Hematopoietic multipotent progenitor cell (in vitro differentiated cells): ENCODE measurements at places on chromosomes 5 and 9. TPM values are rescaled to one million over a fixed set of nuclear protein-coding genes. Genes with fewer than 3 reads are reported as not detected.

AQP3 gene
- 1.6 TPM for total RNA-seq

PCDHGB7 gene
- 2.2 TPM for total RNA-seq

- no peak for DNase-seq
Measured at GRCh38 chr5:38370358-38371100, 112.2 kb downstream of the EGFLAM start.

FLT4 gene
- 0.27 TPM for total RNA-seq

PFN3 gene
- not detected for total RNA-seq

DNA sequence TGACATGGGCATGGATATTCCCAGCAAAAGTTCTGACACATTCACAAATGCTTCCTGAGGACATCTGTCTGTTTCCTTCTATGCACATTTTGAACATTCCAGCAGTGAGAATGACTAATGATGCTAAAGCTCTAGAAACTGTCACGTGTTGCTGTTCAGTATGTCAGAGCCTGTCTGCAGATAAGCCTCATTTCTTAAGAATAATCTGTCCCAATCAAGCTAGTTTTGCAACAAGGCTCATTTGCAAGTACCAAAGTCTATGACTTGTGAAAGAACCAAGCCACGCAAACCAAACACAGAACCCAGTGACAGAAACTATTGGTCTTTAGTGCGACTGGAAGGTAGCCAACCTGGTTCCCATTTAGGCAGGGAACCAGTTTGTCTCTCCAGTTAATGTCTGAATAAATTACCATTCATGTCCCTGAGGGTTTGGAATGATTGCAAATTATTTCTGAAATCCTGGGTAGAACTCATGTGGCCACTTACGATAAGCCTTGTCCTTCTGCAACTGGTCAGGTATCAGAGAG is 178.5 kb downstream of the C9orf152 start:
- no peak for DNase-seq

FBP2 gene
- total RNA-seq: not detected

MSMP gene
- total RNA-seq: 2.4 TPM

GRCh38 chr5:62011089-62011664 is 294.8 kb upstream of the KIF2A start:
- DNase-seq: no peak

FST gene
- total RNA-seq: 0.27 TPM

FBXL17 gene
- 9.4 TPM for total RNA-seq

DNA sequence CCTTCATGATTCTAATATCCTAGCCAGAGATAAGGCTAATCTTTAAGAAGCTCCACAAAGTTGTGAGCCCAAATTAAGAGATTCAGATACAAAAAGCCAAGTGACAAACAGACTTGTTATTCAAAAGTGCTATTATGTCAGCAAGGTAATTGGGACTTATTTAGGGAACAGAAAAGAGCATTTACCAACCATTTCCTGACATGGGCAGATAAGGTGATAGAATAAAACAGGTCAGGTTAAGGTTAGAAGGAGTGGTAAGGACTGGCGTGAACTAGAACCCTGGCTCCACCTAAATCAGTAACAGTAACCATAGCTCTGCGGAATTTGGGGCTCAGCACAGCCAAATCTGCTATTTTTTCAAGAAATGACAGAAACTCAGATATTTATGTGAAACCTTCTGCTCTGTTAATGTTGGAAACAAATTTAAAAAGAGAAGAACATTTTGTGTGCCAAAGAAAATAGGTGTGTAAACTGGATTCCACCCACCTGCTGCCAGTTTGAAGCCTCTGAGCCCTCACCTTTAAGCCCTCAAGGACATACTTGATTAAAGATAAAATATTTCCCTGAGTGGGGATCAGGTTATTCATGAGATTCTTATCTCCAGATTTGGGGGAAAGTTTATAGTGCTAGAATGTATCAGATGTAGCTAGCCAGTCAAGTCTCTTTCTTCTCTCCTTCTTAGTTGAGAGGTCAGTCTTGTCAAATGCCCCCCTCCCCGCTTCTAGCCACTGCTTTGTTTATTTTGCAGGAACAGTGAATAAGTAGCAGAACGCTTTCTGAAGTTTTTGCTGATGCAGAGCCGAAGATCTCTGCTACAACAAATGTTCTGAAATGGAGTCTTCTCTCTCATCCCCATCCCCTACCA is 10.2 kb upstream of the ERMP1 start:
- DNase-seq: no peak

RORB gene
- under 0.01 TPM for total RNA-seq

- DNase-seq: no peak
Measured at GRCh38 chr5:131672776-131673175, 37.7 kb upstream of the RAPGEF6 start.

- DNase-seq: no peak
Measured at GRCh38 chr5:14337593-14337992, 194.5 kb downstream of the TRIO start.

DNA sequence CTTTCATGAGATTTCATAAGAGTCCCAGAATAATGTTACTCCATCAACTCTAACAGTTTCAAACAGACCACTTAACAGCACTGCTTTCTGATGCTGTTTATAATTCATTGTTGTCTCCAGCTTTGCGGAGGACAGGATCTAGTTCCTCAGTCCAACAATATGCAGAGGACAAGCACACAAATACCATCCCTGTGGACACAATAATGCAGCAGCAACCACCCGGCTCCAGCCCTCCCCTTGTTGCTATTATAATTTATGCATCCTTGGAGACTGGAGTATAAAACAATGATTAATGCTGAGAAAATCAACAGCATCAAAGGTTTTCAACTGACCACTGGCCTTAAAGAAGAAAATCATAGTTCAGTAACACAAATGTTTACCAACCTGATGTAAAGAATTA is 108.3 kb downstream of the DENND1A start:
- no peak for DNase-seq
